ENCODE measurements at places on chromosomes 4 and X.

- no peaks in the 10 kb centered on the region for H3K4me1 ChIP-seq
- no peak for DNase-seq
These were observed 10.9 kb downstream of the TBC1D19 start for GRCh38 chr4:26594778-26595177.

DNA sequence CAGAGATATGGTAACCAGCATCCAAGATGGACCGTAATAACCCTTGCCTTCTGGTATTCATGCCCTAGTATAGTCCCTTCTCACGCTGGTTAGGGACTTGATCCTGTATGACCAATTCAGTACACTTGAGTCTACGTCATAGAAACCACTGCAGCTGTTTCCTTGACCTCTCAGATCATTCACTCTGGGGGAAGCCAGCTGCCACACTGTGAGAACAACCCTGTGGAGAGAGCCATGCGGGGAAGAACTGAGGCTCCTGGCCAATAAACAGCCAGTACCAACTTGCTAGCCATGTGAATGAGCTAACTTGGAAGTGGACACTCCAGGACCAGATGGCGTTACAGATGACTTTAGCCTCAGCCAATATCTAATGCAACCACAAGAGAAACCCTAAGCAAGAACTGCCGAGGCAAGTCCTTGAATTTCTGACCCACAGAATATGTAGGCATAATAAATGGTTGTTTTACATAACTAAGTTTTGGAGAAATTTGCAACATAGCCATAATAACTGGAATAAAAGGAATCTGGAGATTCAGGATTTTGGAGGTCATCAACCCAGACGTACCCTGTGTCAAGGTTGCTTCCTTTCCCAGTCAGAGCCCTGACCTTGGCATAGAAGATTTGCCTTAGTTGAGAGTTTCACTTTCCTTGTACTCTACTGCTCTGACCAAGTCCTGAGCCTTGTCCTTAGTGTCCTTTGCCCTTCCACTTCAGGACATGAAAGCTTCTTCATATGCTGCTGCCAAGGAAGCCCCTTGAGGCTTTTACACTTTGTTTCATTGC lies 87.3 kb upstream of the ZNF81 start:
- no peak overlapping the region for H3K27ac ChIP-seq
- no peaks in the 10 kb centered on the region for H3K27me3 ChIP-seq
- H3K4me3 ChIP-seq: no peak overlapping the region
- H3K4me1 ChIP-seq: peaks cover 5% of the 10 kb centered on the region
- peak; percentile 26 for DNase-seq

GRCh38 chrX:74250574-74250973 lies 53.4 kb upstream of the ZCCHC13 start:
- H3K27me3 ChIP-seq: peaks cover 17% of the 10 kb centered on the region
- H3K4me3 ChIP-seq: no peak overlapping the region
- H3K4me1 ChIP-seq: peaks cover 11% of the 10 kb centered on the region

- no peaks in the 10 kb centered on the region for H3K4me1 ChIP-seq
- no peak overlapping the region for H3K27ac ChIP-seq
These were observed 17.1 kb upstream of the ANXA3 start for GRCh38 chr4:78534286-78534955.

DNA sequence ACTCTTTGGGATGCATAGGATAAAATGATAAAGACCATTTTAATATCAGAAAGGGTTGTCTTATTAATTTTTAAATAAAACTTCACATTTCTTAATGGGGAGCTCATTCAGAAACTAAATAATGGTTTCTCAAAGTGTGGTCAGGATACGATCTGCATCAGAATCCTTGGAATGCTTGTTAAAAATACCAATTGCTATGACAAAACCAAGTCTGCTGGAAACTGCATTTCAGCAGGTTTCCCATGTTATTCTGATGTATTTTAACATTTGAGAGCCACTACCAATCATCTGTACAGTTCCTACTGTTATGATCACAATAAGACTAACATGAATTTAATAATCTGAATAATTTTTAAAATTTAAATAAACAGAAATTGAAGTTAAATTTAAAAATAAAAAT lies 115.1 kb downstream of the SOWAHB start:
- no peak for DNase-seq
- H3K27ac ChIP-seq: no peak overlapping the region
- no peaks in the 10 kb centered on the region for H3K27me3 ChIP-seq
- H3K4me1 ChIP-seq: no peaks in the 10 kb centered on the region
- H3K36me3 ChIP-seq: no peaks in the 10 kb centered on the region

GRCh38 chr4:170047771-170048354 lies 21.7 kb upstream of the MFAP3L start:
- no peak overlapping the region for H3K27ac ChIP-seq
- H3K27me3 ChIP-seq: no peaks in the 10 kb centered on the region
- DNase-seq: peak; percentile 75
- H3K4me3 ChIP-seq: no peak overlapping the region
- no peaks in the 10 kb centered on the region for H3K36me3 ChIP-seq
- H3K4me1 ChIP-seq: no peaks in the 10 kb centered on the region

- peak overlapping the region; percentile 73 for H3K4me3 ChIP-seq
- peaks cover 39% of the 10 kb centered on the region for H3K4me1 ChIP-seq
- H3K27me3 ChIP-seq: no peaks in the 10 kb centered on the region
- no peaks in the 10 kb centered on the region for H3K36me3 ChIP-seq
These were observed 3.1 kb downstream of the MAMLD1 start for GRCh38 chrX:150365990-150366911.

DNA sequence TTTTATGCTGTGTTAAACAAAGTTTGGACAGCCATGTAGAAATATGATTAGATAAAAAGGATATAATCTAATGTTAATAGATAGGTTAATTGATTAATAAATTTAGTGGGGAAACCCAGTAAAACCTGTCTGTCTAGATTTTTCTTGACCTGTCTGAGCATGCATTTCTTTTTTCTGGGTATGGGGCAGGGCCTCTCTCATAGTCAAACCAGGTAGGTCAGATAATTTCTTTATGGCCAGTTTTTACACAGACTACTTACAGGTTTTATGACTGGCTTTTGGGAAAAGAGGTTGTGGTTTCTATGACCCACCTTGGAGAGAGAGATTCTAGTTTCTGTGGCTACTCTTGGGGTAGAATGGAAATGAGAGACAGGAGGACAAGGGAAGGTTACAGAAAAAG lies 135.6 kb upstream of the EPHA5 start:
- H3K4me3 ChIP-seq: no peak overlapping the region
- no peaks in the 10 kb centered on the region for H3K36me3 ChIP-seq
- no peak for DNase-seq
- no peak overlapping the region for H3K27ac ChIP-seq

GRCh38 chr4:146269228-146269653 lies 54.9 kb downstream of the REELD1 start:
- no peak for DNase-seq
- H3K27ac ChIP-seq: no peak overlapping the region
- no peak overlapping the region for H3K4me3 ChIP-seq
- H3K27me3 ChIP-seq: no peaks in the 10 kb centered on the region

- no peaks in the 10 kb centered on the region for H3K27me3 ChIP-seq
- peak; percentile 86 for DNase-seq
- no peaks in the 10 kb centered on the region for H3K36me3 ChIP-seq
- no peak overlapping the region for H3K4me3 ChIP-seq
These were observed 42.1 kb downstream of the ZCCHC13 start for GRCh38 chrX:74346088-74346487.

GRCh38 chr4:150010525-150011126 lies 67.6 kb upstream of the DCLK2 start:
- no peaks in the 10 kb centered on the region for H3K4me1 ChIP-seq
- H3K27me3 ChIP-seq: no peaks in the 10 kb centered on the region
- DNase-seq: peak; percentile 44
- no peak overlapping the region for H3K4me3 ChIP-seq

DNA sequence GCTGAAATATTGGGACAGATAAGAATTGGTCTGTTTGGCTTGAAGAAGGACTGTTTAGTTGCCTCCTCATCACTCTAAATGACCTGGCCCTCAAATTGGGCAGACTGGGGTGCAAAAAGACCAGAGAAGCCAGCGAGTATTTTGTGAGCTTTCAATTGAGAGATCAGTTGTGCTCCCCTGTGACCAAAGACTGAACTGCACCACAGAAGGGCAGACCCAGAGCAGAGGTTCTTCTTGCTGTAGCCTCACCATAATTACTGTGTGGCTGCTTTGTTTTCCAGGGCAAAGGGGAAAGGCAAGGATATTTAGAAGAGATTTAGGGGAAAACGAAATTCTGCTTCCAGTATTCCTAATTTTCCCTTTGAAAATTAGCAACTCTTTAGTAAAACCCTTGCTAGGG lies 104.0 kb upstream of the MBNL3 start:
- no peak overlapping the region for H3K4me3 ChIP-seq
- H3K27me3 ChIP-seq: peaks cover 11% of the 10 kb centered on the region
- DNase-seq: peak; percentile 50
- no peaks in the 10 kb centered on the region for H3K36me3 ChIP-seq
- no peaks in the 10 kb centered on the region for H3K4me1 ChIP-seq

DNA sequence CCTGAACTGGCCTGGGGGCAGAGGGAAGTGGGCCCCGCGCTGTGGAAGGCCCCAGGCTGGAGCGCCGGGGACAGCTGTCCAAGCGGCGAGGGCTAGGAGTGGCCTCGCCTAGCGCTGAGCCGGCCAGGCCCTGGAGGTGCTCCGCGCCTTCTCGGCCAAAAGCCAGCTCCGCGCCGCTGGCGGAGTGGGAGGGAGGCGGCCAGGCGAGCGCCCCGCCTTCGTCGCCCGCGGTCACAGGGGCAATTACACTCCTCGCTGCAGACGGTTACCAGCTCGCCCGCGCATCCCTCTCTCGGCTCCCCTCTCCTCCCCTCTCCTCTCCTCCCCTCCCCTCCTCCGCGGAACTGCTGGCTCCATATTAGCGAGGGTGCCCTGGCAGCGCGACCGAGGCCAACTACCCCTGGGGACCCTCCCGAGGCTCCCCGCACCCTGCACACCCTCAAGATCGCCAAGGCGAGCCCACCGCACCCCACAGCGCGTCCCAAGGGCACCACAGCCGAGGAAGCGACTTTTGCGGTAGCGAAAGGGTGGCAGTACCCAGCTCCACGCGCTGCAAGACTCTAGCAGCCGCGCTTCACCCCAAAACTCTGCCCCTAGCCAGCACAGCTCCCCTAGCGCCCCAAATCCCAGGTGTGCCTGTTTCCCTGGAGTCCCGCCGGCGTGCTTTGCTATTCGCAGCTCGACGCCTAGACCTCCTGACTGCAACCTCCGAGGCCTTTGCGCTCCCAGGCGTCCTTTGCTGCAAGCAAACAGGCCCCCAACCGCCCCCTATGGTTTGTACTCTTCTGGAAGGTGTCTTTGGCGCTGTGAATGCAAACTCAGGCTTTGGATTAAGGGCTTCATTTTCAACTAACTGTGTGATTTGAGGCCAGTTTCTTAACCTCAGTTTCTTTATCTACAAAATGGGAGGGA lies 91.4 kb downstream of the BCOR start:
- peak overlapping the region; percentile 61 for H3K4me3 ChIP-seq
- peak; percentile 74 for DNase-seq
- H3K27ac ChIP-seq: no peak overlapping the region
- peaks cover 3% of the 10 kb centered on the region for H3K27me3 ChIP-seq
